ENCODE measurements at places on chromosomes 6 and 20.

- no peak for DNase-seq
Observed at GRCh38 chr20:37075932-37076685, 19.7 kb downstream of the RBL1 start.

GRCh38 chr6:133456944-133457343 lies 215.8 kb downstream of the EYA4 start:
- DNase-seq, result no peak

- no peak for DNase-seq
Observed at GRCh38 chr6:118197539-118197938, 290.5 kb downstream of the SLC35F1 start.

DNA sequence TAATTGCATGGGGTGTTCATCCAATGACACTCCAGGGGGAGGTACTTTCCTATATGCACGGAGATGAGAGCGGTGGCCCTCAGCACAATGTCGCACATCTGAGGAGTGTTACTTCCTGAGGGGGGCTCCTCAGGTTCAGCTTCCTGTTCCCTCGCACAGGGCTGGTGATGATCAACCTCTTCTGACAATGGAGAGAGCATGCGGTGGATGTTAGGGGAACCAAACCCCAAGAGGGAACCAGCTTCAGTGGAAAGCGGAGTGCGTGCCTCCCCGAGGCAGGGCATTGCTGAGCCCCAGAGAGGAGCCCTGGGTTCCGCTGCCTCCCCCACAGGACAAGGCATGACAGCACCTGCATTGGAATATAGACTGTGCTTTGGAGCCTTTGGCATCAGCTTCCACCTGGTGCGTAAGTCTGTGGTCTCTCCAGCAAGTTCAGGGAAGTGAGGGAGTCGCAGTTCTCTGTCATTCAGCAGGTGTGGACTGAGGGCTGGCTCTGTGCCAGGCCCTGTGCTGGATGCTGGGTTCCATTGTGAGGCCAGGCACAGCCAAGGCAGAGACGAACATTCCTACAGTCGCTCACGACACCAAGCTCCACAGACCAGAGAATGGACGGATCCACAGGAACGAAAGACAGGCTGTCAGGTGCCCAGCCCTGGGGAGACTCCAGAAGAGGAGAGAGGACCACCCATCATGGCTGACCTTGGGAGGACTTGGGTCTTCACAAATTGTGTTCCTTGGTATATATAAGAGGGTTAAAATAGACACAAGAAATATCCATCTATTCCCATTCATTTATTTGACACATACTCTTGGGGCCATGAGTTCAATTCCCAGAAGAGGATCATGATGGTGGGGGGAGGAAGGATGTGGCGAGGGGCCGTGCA lies 3.9 kb upstream of the ZNF831 start:
- no peak for DNase-seq

- DNase-seq, result peak; percentile 21
Observed at GRCh38 chr6:125528621-125529041, 220.8 kb upstream of the HEY2 start.

DNA sequence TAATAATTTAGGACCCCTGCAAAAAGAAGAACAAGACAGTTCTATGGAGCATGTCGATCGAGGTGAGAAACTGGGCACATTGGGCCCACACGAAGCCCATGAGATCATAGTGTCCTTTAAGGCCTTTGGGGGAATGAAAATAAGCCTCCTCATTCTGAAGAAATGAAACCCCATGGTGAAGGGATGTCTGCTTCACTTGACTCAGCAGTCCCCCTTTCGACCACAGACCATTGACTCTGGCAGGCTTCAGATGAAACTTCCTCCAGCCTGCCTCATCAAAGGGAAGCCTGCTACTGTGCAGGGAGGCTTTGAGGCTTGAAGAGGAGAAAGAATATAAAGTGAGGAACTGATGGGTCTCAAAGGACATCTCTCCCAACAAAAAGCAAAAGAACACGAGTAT lies 144.2 kb upstream of the FBXL4 start:
- DNase-seq, result no peak

GRCh38 chr20:59032713-59033059 lies 551 bp upstream of the ATP5F1E start:
- no peak for DNase-seq

- DNase-seq, result no peak
Observed at GRCh38 chr6:110878751-110879522, 4.4 kb downstream of the AMD1 start.

DNA sequence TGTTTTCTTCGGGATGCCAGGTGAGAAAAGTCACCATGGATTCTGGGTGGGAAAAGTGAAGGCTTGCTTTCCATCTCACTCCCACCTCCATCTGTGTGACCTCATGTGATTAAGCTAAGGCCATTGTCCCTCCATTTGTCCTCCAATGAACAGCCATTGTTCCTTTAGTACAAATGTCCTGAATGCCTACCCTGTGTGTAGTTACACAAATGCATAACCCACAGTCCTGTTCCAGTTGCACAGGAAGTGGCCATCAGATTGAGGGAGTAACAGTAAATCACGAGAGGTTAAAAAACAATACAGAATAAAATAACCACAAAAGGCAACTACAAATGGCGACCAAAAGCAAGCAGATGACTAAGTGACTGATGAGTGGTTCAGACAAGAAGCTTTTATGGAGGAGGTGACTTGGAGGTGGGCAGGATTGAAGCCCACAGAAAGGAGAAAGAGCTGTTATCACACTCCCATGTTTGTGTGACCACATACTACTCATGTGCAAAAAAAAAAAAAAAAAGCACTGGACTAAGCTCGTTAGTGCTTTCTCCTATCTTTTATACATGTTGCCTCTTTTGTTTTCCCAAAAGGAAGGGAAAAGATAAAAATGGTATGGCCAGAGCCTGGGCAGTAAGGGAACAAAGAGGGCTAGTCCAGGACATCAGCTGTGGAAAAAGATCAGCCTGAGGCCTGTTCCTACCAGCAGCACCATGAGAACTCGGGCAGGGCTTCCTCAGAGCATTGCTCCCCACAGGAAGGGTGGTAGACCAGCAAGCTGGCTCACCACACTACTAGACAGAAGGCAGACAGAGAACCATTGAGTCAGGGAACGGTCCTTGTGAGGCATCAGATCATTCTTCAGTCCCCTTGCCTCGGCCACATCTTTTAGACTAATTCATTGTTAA lies 111.0 kb downstream of the TFAP2A start:
- DNase-seq, result no peak

DNA sequence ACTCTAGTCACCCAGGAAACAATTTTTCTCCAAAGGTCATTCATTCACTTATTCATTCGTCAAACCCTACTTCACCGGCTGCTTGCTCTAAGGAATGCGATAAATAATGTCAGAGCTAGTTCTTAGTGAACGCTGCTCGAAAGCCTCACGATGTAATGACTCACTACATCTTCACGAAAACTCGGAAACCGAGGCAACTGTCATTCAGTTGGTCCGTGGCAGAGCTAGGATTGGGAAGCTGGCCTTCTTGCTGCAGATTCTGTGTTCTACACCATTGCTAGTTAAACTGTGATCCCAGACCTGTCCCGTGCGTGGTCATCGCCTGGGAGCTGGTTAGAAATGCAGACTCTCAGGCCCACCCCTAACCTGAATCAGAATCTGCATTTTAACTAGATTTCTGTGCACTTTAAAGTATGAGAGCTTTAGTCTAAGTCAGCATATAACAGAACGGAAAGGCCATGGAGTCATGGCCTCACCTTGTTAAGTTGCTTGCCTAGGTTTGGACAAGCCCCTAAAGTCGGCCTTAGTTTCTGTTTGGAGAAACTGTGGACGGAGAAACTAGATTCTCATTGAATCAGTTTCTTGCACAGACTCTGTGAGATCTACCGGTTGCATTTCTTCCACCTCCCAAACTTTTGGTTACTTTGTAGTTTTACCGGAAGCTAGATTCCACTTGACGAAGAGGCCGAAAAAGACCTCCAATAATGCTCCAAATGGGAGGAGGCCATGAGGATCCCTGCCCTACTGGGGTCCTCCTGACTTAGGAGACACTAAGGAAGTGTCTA lies 651 bp upstream of the CCND3 start:
- no peak for DNase-seq

DNA sequence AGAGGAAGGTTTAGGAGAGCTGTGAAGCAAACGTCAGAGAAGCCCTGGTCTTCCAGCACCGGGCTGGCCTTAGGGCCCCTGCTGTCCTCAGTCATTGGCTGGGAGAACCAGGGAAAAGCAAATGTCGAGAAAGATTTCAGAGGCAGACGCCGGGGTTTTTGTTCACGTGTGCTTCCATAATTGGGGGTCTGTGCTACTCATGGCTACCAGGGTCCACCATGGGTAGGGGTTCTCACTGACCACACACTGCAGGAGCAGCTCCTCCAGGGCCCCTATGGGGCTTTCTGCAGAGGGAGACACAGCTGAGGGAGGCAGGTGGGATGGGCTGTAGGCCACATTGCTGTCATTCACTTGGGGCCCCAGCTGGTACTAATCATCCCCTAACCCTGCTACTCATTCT lies 291.8 kb upstream of the FOXQ1 start:
- DNase-seq, result no peak

GRCh38 chr6:139173172-139173571 lies 38.3 kb downstream of the HECA start:
- no peak for DNase-seq

GRCh38 chr6:158629367-158630221 lies 14.9 kb downstream of the DYNLT1 start:
- DNase-seq, result no peak

DNA sequence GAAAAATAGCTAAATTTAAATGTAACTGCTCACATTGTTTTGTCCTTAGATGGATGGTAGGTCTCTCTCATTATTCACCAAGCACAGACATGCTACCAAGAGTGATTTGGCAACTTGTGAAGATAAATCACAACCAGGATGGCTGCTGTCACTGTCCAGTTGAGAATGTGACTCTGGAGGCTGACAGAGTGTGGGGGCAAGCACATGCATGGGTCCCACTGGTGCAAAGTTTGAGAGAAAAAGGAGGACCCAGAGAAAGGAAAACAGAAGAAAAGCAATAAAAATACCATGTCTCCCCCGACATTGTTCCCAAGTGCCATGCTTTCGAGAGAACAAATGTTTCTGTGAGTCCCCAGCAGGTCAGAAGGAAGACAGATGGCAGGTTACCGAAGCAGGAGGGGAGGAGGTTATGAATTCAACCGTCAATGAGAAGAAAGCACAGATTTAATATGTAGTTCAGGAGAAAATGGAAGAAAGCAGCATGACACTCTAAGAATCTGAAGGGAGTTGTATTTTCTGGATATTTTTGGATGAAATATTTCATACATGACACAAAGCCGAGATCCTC lies 73.0 kb upstream of the TSHZ2 start:
- DNase-seq, result no peak

DNA sequence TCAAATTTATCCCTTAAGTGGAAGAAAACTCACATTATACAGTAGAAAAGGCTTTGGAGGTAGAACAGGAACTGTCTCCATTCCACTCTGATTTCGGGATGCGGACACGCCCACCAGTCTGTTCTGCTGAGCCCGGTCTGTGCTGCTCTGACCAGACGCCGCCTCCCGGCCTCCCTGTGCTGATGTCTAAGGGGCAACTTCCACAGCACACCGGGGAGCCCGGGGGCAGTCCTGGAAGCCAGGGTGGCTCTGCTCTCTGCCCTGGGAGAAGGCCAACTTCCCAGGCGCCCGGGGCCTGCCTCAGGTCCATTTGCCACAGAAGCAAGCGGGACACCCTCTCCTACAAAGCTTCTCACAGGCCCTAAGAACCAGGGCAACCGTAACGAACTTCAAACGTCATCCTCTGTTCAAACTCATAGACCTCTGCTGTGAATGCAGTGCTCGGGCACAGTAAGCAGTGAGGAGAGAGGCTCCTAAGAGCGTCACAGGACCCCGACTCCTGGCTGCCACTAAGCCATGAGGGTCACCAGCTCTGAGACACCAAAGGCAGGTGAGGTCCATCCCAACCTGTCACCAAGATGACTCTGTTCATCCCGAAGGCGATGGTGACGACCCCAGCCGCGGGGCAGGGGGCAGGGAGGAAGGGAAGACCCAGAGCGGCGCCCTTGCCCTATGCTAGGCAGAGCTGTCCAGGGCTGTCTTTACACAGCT lies 5.6 kb downstream of the TAF4 start:
- no peak for DNase-seq

DNA sequence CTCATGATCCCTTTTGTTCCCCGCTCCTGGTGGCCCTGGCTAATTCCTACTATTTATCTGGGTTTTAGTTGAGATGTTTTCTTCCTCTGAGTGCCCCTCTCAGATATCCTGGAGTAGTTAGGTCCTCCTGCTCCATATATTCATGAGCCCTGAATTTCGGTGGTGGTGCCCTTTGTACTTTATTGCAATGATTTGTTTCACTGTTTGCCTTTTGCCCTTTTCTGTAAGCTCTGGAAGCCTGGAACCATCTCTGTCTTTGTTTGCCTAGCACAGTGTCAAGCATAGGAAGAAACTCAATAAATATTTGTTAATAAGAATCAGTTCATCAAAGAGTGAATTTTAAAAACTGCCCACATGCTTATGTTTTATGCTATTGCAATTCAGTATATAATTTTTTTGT lies 144.9 kb downstream of the DNAH8 start:
- no peak for DNase-seq

GRCh38 chr6:131292145-131292938 lies 157.1 kb downstream of the AKAP7 start:
- no peak for DNase-seq

DNA sequence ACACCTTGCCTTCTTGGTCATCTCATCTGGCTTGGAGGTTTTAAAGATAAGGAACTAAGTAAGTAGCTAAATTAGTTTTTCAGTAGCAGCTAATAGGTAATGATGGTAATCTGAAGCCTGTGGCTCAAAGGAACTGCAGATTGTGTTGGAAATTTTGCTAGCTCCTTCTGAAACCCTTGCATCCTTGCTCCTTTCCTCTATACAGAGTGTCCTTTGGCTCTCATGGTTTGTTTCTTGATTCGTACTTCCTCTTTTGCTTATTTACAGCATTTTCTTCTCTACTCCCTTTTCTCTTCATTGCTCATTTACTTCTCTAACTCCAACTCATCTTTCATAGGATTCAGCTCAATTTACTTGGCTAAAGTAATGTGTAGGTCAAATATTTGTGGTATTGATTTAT lies 19.0 kb downstream of the LRRC1 start:
- DNase-seq, result no peak

DNA sequence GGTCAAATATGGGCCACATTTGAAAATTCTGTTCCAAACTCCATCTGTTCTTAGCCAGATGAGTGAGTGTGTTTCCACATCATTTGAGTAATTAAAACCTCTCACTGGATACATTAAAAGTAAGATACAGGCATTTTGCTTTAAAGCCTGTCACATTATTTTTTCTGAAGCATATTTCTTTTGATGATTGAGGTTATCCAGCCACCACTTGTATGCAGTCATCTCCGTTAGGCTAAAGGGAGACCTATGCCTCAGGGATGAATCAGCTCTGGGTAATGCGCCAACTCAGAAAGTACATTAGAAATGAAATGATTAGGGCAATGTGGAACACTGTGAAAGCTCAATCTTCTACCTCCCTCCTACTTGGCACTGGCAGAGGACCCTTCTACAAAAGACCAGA lies 90.7 kb downstream of the SNAP25 start:
- DNase-seq, result no peak

DNA sequence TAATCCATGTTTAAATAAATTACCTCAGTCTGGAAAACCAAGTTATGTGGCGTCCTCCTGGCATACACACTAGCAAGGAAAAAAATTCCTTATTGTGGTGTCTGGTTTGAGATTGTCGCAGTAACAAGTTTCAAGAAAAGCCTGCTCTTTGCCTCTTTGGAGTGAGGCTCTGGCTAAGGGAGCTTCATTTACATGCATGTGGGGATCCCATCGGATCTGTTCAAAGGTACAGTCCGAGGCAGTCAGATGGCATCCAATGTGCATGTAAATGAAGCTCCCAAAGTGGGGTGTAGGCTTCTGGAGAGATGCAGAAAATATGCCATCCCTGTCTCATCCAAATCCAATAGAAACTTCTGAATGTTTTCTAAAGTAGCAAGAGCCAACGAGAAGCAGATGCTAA lies 199.5 kb upstream of the FBXL4 start:
- DNase-seq, result no peak

GRCh38 chr20:11394145-11394833 lies 523.4 kb upstream of the BTBD3 start:
- no peak for DNase-seq
